ENCODE measurements at places on chromosomes 5 and 9.

- DNase-seq = no peak
Measured at GRCh38 chr5:143105216-143105905, 298.1 kb downstream of the NR3C1 start.

GRCh38 chr5:142821733-142822487 lies 51.7 kb downstream of the ARHGAP26 start:
- DNase-seq = no peak

GRCh38 chr9:78575081-78575480 lies 278.2 kb downstream of the PSAT1 start:
- DNase-seq = no peak

- DNase-seq = peak; percentile 21
Measured at GRCh38 chr9:136264031-136264430, 18.4 kb upstream of the QSOX2 start.

- DNase-seq = no peak
Measured at GRCh38 chr9:136036050-136036449, 59.0 kb downstream of the NACC2 start.

DNA sequence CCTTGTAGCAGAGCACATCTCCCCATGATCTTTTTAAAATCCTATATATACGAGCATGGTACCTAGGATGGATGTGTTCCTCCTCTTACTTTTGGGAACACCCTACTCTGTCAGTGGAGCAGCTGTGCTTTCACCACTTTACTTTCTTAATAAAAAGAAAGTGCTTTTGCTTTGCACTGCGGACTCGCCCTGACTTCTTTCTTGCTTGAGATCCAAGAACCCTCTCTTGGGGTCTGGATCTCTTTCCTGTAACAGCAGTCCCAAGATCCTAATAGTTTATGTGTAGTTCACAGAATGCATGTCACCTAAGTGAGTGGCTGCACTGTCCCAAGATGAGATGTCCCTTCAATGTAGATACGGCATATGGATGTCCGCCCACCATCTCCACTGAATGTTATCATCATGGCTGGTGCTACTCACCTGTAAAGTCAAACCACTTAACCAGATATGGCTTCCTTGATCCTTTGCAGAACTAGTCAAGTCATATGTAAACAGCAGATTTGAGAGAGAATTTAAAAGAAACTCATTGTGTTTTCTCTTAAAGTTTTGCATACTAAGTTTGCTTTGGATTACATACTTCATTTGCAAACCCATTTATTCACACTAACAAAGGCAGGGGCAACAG lies 1.9 kb downstream of the FGF1 start:
- no peak for DNase-seq

DNA sequence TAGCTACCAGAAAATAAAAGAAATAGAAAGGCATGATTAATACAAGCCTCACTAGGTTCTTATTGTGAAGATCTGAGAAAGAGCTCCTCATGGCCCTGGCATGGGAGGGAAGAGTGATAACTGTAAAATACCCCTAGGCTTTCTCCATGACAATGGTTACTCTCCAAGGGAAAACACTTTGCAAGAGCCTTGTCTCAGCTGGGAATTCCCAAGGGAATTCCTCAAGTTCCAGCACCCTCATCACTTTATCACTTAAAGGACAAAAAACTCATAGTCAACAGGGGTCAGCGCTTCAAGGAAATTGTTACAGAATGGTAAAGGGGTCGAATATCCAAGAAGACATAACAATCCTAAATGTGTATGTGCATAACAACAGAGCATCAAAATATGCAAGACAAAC lies 21.2 kb downstream of the SYK start:
- no peak for DNase-seq

DNA sequence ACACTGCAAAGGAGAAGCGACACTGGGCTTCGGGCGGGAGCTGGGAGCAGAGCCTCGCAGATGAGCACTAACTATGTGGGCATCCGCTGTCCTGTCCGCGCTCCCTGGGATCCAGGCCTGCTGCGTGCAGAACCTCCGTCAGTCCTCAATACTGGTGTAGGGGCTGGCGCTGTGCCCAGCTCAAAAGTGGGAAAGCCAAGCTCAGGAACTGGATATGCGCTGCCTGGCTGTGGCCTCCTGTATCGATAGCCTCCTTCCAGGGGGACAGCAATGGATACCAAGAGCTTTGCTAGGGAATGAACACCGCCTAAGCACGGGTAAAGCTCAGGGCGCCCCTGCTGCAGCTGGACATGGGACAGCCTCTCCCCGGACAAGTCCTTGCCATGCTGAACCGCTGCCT lies 270.4 kb downstream of the NSG2 start:
- no peak for DNase-seq

GRCh38 chr5:109987355-109987754 lies 297.6 kb downstream of the MAN2A1 start:
- DNase-seq = no peak

DNA sequence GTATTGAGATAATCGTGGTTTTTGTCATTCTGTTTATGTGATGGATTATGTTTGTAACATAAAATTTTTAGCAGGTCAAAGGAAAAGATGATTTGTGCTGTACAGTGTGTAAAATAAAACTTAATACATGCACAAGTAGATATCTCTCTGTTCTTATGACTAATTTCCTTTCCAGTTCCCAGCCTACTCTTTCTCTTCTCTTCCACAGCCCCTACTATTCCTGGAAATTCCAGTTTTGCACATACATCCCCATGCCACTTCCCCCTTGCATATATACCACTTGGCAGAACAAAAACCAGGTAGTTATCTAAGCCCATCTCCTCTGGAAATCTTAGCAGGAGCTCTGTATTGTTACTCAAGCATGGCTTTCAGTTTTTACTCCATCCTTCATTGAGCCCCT lies 20.2 kb downstream of the TEK start:
- no peak for DNase-seq

- DNase-seq = no peak
Measured at GRCh38 chr5:165328846-165329245, 1823.4 kb downstream of the MAT2B start.

DNA sequence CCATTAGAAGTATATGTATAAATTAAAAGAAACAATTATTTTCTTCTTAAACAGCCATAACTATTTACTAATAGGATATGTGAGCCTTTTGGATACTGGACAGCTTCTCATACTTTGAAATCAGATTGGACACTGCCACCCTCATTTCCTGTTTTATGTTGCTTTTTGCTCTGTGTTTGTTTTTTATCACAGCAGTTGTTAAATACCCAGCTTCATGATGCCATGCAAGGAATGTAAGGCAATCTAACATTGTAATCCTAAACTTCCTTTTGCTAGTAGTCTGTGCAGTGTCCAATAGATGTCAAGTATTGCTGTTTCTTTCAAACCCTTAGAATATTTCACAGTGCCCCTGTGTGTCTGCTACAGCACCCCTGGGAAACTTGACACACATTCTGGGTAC lies 56.2 kb downstream of the CNTLN start:
- DNase-seq = no peak

GRCh38 chr9:95970317-95970716 lies 94.8 kb downstream of the ERCC6L2 start:
- no peak for DNase-seq

- DNase-seq = no peak
Measured at GRCh38 chr5:146588331-146589027, 72.5 kb upstream of the GPR151 start.

- peak; percentile 23 for DNase-seq
Measured at GRCh38 chr5:9339206-9339818, 206.6 kb downstream of the SEMA5A start.

- DNase-seq = no peak
Measured at GRCh38 chr9:35163413-35163812, 1.6 kb downstream of the UNC13B start.

DNA sequence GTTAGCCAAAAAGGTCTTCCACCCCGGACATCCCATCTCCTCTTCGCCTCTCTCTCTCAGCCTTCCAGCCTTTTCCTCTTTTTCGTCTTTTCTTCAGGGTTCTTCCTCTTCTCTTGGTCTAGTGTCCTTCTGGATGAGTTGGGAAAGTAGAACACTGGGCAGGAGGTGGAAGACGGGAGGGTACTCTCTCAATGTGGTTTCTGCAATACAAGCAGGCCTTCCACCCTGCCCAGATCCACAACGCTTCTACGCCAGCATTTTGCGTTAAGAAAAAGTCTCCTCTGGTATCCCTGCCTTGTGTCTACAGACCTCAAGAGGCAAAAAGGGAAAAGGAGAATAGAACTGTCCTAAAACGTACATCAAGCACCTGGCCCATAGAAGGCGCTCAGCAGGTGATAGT lies 587.8 kb downstream of the BNC2 start:
- DNase-seq = no peak

DNA sequence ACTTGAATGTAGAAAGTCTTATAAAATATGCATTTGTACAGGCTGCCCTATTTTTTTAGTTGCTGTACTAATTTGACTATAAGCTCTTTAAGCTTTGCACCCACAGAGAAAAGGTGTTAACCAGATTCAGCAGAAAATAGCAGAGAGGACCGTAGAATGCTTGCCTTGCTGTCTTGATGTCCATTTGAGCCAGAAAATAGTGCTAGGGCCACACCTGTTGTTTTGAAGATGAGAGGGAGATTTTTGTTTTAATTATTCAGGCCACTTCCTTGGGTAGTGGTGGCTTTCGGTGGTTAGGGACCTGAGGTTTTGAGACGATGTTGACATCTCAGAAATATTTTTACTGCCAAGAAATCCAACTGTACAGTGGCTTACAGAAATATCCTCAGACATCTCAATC lies 196.0 kb downstream of the SPATA31D1 start:
- no peak for DNase-seq

- no peak for DNase-seq
Measured at GRCh38 chr5:140925806-140926442, at the start of gene PCDHAC1. PCDHAC1 (plus strand) TSS chr5:140926299; CDS start chr5:140926893, 594 bp downstream.

GRCh38 chr9:26326563-26326962 lies 566.0 kb downstream of the CAAP1 start:
- DNase-seq = peak; percentile 42

GRCh38 chr9:77392328-77392727 lies 215.0 kb downstream of the VPS13A start:
- DNase-seq = no peak

DNA sequence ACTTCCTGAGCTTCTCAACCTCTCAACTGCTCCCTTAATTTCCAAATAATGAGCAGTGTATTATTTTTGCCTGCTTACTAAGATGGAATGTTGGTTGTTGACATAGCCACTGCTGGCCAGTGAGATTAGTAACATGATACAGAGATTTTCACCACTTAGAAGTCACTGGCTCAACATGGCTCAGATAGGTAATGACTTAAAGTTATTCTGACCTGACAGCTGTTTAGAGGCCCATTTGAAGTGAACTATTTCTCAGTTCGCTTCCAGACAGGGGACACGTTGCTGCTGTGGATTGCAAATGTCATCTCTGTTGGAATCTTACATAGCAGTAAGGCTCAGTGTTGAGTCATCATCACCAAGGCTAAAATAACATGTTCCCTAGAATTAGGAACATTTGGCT lies 490.2 kb downstream of the TLE4 start:
- no peak for DNase-seq

DNA sequence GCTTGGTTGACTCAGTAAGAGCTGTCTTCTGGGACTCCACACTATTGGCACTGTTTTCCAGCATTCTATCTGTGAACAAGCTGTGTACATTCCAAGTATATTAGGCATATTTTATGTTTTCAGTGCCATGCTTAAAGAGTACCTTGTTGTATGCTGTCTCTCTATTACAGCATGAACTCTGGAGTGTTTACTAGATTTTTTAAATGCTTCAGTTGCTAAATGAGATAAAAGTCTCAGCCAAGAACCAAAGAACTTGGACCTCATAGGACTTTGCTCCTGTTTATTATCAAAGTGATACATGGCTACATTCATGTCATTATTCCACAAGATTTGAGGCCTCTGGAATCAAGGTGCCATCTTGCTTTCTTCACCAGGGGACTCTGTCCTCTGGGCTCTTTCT lies 167.2 kb downstream of the C9orf152 start:
- no peak for DNase-seq

DNA sequence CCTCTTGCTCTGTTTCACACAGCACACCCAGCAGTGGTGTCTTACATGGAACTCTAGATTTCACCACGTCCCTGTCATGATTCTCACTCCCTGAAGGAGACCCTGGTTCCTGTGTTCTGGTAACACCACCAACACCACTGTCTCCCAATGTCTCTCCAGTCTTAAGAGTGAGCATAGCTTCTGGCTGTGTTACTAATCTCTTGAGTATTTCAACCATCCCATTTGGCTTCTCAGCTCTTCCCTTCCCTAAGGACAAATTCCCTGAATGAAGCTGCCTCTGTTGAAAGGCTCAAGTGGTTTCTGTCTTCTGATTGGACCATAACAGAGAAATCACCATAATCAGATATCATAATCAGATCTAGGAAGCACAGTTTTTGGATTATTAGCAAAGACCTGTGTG lies 311.8 kb downstream of the DNAH5 start:
- no peak for DNase-seq

GRCh38 chr5:92629000-92629399 lies 952.0 kb downstream of the NR2F1-AS1 start:
- no peak for DNase-seq

- no peak for DNase-seq
Measured at GRCh38 chr5:120640778-120641177, 176.7 kb downstream of the PRR16 start.

DNA sequence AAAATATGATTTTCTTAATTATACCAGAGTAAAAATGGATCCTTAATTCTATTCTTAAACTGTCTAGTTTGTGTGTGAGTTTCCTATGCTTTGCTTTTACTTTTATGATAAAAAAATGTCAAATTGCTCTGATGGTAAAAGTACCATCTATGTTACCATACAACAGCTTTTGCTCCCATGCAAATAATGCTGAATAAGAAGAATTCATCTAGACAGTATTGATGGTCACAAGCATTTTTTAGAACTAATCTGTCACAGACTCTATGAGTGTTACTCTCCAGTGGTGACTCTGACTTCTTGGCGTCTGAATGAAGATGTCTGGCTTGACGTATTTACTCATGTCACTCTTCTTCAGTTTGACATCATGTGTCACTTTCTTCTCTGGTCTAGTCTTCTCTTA lies 608.1 kb upstream of the RORB start:
- DNase-seq = no peak

DNA sequence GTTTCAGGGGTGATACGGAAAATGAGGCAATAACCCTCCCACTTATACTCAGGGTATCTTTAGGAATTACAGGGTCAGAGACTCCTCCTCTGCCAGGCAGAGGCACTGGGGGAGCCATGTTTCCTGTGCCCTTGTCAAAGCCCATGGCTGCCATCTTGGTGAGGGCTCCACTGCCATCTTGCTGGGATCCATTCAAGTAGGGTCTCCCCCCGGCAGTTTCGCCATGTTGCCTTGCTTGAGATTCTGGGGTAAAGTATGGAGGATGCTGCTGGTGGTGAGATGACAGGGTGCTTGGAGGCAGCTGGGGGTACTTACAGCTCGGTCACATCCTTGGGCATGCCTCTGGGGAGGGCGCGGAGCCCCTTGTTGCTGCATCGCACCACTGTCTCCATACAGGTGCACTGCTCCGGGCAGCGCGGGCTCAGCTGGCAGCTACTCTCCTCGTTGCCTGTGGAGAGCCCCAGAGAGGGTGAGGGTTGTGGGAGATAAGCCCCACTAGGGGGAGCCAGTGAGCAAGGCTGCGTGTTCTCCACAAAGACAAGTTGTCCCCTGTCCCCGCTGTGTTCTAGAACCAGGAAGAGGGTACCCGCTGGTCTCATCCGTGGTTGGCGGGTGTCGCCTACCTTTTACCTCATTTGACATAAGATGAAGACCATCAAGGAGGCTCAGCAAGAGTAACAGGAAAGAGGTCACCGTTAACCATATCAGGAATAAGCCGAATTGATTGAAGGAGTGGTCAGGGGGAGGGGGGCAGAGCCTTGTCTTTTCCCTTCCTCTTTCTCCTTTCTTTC lies 169.0 kb upstream of the PANK3 start:
- peak; percentile 28 for DNase-seq

All from NCI-H1694 (cell line).